NCI-H1694 (cell line): ENCODE measurements at places on chromosomes 12 and 14.

GRCh38 chr12:54328595-54329337 is 3.8 kb downstream of the COPZ1 start:
- DNase-seq = no peak

DNA sequence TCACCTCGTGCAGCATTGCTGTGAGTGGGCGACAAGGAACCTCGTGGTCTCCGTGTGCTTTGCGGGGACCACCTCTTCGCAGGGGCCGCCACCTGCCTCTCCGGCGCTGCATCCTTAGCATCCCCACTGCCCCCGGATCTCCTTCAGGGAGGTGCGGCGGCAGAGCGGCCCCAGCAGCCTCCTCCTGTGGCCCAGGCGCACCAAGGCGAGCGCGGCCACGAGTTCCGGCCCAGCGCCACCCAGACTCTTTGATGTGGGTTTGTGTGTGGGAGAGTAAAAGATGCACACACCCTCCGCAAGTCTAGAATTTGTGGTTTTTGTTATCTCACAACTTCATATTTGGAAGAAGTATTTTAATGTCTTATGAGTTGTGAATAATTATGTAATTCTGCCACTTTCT is 118.8 kb upstream of the DIO3 start:
- DNase-seq = no peak

DNA sequence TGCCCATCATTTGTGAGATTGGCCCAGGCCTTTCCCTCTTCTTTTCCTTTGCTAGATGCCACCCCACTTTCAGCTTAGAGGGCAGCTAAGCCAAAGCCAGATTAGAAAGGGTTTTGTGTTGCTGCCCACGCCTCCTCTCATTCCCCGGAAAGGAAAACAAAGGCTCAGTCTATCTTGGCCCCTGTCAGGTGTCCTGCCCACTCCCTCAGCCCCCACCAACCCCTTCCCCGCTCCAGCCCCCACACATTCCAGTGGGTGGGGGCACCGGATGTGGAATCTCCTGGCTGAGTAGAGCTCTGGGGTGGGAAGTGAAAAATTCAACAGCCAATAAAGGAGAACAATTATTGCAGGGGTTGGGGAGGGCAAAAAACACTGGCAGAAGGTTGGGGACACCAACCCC is 2.2 kb downstream of the BLOC1S1 start:
- peak; percentile 33 for DNase-seq

DNA sequence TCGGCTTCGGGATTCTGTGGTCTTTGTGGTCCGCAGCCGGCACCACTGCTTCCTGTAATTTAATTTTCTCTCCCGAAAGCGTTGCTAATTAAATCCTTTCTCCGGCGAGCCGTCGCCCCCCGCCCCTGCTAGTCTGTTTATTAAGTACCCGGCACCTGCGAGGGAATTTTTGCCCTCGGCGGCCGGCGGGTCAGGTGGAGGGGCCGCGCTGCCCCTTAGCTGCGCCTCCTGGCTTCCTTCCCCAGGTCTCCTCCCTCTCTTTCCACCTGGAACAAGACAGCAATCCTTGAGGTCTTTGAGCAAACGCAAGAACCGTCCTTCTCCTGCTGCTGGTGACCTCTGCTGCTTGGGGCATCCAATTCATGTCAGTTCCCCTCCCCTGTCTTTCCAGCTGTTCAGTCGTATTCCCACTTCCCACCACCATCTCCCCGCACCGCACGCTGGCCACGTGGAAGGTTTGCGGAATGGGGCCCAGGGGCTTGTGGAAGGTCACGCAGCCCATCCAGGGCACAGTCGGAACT is 16.2 kb downstream of the ZDHHC22 start:
- no peak for DNase-seq

DNA sequence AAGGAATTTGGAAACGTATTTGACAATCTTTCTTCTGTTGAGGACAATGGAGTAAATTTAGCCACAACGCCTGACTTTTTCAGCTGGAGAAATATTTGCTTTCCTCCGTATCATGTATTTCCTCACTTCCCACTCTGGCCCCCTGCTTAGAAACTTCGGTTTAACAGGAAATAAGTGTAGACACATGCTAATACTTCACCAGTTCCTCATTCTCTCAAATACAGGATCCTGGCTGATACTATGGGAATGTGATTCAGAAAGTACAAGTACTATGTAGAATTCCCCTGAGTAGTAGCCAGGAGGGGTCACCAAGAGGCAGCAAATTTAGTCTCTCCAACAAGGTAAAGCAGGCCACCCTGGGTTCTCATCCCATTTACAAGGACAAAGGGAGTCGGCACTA is 58.0 kb downstream of the FAR2 start:
- DNase-seq = no peak

- no peak for DNase-seq
Observed at GRCh38 chr14:70192915-70193314, 4.2 kb upstream of the SLC8A3 start.

DNA sequence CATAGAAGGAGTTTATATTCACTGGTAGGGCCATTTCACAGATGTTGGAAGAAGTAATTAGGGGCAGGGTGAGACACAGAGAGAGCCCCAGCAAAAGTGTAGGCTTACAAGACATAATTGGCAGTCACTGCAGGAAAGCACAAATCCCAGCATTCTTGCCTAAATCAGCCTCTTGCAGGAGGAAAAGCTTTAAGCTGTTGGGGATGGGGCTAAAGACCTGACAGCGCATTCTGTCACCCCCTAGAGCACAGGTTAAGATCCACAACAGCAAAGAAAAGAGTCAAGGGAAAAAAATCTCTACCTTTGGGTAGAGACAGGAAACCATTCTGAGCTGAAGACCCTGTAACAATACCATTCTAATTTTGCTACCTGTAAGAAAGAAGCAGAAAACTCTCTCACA is 409.0 kb downstream of the DAD1 start:
- DNase-seq = no peak

- DNase-seq = no peak
Observed at GRCh38 chr14:71555654-71556559, 376.3 kb upstream of the RGS6 start.

DNA sequence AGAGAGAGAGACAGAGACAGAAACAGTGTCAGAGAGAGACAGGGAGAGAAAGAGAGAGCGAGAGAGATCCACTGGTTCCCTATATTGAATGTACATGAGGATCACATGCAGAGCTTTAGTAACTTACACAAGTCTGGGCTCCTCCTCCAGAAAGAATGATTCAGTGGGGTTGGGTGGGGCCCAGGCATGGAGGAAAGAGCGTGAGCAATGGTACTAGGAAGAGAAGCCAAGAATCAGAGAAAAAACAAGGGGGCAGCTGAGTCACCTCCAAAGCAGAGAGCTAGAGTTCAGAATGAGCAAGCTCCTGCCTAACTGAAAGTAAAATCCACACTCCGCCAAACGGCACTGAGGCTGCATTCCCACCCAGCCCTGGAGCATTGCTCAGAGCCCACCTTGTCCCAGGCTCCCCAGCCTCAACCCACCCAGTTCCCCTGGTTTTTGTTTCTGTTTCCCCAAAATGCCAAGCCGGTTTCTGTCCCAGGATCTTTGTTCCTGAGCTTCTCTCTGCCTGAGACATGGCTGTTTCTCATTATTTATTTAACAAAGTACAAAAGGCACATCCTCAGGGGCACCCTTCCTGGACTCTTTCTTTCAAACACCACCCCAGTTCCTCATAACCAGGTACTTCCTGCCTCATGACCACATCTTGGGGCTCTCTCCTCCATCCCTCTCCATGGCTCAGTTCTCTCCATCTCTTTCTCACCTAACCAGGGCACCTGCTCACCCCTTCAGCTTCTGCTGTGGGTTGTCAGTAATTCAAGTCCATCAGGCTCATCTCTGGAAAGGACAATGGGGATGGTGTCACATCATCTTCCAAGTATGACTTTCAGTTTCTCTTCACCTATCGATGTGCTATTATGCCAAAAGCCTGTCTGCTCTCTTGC is 670.3 kb upstream of the TBX3 start:
- no peak for DNase-seq

GRCh38 chr14:59275668-59276067 is 87.2 kb downstream of the DAAM1 start:
- DNase-seq = no peak

DNA sequence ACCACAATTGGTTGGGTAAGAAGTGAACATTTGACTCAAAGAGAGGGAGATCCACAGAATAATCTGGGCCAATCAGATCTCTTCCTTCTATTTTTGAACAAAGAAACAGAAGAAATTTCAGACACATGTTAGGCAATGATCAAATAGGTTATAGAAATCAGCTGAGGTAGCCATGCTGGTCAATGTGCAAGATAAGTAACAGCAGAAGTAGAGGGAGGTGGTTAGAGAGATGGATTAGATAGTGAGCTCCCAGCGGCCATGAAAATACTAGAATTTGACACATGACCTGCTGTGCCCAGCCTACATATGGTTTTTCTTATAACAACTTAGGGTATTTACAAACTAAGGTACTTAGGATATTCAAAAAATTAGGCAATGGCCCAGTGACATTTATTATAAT is 230.9 kb upstream of the ARID2 start:
- no peak for DNase-seq

DNA sequence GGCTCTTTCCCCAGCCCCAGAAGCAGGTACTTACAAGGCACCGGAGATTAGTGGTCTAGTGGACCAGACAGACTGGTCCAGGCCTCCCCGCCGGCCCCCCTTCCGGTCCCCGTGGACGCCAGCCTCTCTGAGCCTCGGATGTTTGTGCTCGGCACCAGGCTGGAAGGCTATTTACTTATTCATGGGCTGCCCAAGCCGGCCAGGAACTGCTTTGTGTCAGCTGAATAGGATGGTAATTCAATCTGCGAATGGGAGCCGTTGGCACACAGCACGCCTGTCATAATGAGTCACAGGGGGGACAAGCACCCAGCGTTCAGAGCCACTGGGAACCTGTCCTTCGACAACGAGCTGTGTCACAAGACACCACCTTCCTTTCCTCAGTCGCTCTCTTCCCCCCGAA is 82.3 kb downstream of the RIMBP2 start:
- peak; percentile 11 for DNase-seq

DNA sequence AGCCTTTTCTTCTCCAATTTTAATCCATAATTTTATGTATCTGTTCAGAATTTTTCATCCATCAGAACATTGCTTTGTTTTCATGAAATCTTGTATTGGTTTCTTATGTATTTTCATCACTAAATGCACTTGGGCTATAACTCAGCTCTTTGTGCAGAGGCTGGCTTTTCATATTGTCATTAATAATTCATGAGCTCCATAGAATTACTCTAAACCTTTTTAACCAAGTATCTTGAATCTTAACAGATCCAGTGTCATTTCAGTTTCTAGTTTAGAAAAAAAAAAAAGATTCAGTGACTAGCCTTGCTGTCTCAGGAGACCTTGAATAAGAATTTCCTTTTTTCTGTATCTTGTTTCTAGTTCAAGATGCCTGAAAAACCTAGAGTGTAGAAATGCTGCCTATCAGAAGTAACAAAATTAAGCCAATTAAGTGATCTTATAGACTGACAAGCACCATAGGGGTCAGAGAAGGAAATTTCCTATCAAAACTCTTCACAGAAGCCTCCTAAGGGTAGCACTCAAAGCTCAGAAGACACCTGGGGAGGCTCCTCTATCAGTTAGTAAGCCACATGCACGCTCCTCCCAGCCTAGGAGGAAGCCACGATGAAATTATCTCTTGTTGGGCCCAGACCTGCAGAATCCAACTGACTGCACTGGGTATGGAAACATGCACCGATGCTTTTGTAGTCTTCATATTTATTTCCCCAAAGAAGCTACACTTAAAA is 163.4 kb downstream of the KICS2 start:
- no peak for DNase-seq

GRCh38 chr12:107510211-107510610 is 175.4 kb upstream of the PWP1 start:
- DNase-seq = no peak

DNA sequence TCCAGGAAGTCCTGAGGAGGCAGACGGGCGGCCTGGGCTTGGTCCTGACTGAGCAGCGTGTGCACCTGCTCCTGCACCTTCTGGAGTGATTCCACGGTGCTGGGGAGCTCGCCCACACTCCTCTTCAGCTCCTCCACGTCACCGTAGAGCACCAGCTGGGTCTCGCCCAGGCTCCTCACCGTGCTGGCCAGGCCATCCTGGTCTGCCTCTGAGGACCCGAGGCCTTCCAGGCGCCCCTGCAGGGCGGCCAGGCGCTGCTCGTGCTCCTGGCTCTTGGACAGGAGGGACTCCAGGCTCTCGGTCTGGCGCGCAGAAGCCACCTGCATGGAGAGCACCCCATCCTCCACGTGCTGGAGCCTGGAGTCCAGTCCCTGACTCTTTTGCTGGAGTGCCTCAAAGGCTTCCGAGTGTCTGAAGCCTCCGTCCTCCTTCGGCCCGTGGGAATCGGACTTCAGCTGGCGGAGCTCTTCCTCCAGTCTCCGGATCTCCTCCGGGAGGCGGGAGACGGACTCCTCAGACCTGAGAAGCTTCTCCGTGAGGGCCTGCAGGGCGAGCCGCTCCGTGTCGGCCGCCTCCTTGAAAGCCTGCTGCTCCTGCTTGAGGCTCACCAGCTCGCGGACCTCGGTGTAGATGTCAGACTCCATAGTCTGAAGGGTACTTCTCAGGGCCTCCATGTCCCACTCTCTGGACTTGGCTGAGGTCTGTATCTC is 8.4 kb downstream of the CKAP4 start:
- no peak for DNase-seq

- peak; percentile 65 for DNase-seq
Observed at GRCh38 chr12:57452937-57453509, 2.1 kb upstream of the INHBE start.

DNA sequence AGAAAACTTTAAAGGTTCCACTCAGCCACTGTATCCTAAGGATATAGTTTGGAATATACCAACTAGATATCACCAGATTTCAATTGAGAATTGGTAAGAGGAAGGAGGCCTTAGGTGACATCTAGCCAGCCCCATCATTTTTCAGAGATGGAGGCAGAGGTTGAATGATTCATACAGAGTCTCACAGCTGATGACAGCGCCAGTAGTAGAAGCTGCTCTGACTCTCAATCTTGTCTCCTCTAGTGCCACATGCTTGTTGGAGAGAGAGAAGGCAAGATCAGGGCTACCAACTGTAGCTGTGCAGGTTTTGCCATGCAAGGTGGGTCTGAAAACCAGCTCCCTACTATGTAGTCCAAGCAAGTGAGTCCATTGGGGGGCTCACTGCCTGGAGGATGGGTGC is 6.1 kb downstream of the FRMD6 start:
- no peak for DNase-seq

DNA sequence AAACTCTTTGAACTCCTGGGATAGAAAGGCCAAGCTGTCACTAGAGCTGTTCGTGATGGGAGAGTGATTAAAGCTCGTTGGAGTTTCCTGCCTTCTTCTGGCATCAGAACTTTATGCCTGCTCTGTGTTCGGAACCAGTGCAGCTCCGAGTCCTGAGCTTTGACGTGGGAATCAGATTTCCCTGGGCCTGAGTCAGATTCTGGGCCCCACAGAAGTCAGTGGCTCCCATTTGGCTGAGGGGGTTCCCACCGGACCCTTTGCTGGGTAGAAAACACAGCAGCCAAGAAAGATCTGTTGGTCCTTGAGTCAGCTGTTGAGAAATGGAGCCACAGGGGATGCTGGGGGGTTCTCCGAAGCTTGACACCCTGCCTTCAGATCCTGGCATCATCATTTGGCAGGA is 238.0 kb downstream of the CHST11 start:
- DNase-seq = no peak

- no peak for DNase-seq
Observed at GRCh38 chr12:116184763-116185162, 92.7 kb downstream of the MED13L start.

GRCh38 chr12:50004696-50005095 is 20.6 kb downstream of the RACGAP1 start:
- DNase-seq = no peak

- no peak for DNase-seq
Observed at GRCh38 chr12:12776261-12776660, 9.2 kb upstream of the APOLD1 start.
